Activated gamma-delta T cell (primary cell): ENCODE measurements at places on chromosomes 1 and 21.

- no peak for DNase-seq
Measured at GRCh38 chr21:37769656-37770055, 146.6 kb downstream of the KCNJ6 start.

DNA sequence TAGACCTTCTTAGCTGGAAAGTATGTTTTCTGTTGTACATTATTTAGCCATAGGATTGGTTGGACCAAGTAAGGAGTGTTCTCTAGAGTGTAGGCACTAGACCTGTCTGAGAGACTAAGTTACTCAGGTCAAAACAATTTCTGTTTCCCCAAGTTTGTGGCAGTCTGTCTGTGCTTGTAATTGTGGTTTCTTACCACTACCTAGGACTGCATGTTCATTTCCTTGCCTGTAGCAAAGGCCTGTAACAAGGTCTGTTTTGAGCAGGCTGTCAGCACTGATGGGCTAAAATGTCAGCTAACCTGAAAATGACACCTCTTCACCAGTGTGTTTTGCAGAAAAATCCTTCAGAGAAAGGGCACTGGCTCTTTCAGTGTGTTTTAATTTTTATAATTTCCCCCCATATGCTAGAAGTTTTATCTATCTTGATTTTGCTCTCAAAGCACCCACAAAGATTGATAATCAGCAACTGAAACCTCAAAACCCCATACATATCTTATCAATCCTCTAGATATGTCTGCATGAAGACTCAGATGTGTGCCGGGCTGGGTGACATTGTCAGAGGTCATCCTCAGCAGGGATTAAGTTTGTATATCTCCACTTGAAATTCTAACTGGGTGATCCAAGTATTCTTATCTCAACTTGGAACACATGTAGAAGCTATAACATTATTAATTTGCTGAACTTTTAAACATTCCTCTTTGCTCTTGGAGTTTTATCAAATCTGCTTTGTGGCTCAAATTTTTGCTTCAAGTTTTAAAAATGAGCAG is 50.7 kb upstream of the ST6GALNAC3 start:
- DNase-seq = no peak

DNA sequence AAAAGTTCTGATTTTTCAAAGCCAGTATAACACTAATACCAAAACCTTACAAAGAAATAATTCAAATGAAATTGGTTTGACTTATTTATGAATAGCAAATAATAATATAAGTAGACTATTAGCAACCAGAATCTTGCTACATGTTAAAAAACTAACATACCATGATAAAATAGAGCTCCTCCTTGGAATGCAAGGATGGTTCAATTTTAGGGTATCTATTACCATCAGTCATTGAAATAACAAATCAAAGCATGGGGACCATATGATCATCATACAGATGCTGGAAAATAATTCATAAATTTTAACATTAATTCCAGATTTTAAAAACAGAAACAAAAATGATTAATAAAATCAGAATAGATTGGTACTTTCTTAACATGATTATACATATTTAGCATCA is 66.3 kb downstream of the RRAGC start:
- DNase-seq = no peak

DNA sequence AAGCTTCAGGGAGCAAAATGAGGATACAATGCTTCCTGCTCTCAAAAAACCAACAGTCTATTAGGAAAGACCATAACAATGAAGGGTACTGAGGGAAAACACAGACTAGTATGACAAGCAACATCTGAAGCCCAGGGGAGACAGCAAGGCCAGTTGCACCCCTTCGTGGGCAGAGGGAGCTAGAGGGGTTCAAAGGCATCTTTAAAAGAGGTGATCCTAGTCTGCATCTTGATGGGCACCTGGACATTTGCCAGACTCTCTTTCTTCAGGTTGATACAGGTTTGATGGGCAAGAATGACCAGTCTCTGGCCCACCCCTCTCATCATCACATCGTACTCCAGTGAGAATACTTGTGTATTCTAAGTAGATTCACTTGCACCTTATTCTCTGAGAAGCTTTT is 177.7 kb downstream of the VAV3 start:
- DNase-seq = no peak

DNA sequence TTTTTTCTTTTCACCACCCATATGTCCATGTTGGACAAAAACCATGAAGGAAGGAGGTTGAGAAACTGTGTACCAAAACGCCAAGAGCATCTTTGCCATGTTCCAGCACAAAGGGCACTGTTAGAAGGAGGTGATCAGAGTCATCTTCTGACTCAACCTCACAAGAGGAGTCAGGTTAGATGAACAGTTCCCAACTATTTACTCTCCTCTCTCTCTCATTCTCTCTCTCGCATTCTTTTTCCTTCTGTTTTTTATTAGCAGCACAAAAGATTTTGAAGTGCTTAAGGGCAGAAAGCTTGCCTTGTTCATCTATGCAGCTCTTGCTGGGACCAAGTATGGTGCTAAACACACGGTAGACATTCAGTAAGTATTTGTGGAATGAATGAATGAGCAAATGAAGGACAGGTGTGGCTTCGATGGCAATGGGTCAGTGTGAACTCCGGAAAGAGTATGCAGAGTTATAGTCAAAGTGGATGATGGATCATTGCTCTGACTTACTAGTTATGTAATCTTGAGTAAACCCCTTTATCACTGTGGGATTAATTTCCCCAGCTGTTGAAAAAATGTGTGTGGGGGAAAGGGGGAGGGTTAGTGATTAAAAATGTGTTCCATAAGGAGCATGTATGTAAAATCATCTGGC is 33.9 kb downstream of the DDR2 start:
- DNase-seq = no peak

- no peak for DNase-seq
Measured at GRCh38 chr21:14259747-14260146, 43.8 kb downstream of the RBM11 start.

GRCh38 chr1:119358636-119359035 is 9.9 kb upstream of the HAO2 start:
- no peak for DNase-seq

DNA sequence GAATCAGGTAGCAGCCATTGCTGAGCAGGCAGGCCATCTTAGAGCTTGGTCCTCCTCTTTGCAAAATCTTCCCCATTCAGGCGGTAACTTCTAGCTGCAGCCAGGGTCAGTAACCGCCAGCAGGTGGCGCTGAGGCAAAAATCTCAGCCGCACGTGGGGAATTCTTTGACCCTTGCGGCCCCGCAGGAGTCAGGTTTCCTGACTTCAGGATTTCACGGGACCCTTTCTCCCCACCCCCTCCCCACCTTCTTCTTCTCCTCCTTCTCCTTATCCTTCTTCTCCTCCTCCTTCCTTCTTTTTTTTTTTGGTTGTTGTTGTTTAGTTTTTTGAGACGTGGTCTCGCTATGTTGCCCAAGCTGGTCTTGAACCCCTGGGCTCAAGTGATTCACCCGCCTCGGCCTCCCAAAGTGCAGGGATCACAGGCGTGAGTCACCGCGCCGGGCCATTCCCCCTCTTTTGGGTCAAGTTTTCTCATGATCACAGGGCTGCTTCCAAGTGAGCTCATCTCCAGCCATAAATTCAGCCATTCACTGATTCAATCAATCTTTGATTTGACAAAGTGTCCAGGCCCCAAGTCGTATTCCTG is 33.4 kb upstream of the TENT5B start:
- no peak for DNase-seq

- no peak for DNase-seq
Measured at GRCh38 chr1:152968248-152968647, 2.2 kb upstream of the SPRR4 start.

GRCh38 chr1:41314376-41315145 is 46.7 kb upstream of the FOXO6 start:
- no peak for DNase-seq

- DNase-seq = no peak
Measured at GRCh38 chr21:44758781-44759627, 42.6 kb downstream of the UBE2G2 start.

- DNase-seq = no peak
Measured at GRCh38 chr1:39275836-39276507, 71.5 kb downstream of the MACF1 start.

GRCh38 chr1:205593532-205593931 is 38.3 kb downstream of the ELK4 start:
- no peak for DNase-seq

DNA sequence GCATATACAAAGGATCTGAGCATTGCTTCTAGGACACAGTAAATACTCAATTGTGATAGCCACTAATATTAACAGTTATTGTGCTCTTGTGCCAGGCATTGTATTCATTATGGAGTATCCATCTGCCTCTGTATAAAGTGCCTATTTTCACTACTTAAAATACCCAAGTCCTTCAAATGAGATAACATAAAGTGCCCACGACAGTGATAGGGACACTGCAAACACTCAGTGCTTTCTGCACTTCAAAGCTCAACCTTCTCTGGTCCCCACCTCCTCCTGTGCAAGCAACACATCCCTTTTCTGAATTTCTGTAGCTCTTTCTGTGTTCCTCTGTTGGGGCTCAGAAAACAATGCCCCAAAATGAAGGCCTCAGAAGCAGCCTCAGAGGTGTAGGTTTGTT is 6.6 kb upstream of the DDAH1 start:
- no peak for DNase-seq

- no peak for DNase-seq
Measured at GRCh38 chr1:159177272-159177907, 6.0 kb downstream of the CADM3 start.

GRCh38 chr1:171344473-171344820 is 30.5 kb downstream of the FMO4 start:
- DNase-seq = no peak

DNA sequence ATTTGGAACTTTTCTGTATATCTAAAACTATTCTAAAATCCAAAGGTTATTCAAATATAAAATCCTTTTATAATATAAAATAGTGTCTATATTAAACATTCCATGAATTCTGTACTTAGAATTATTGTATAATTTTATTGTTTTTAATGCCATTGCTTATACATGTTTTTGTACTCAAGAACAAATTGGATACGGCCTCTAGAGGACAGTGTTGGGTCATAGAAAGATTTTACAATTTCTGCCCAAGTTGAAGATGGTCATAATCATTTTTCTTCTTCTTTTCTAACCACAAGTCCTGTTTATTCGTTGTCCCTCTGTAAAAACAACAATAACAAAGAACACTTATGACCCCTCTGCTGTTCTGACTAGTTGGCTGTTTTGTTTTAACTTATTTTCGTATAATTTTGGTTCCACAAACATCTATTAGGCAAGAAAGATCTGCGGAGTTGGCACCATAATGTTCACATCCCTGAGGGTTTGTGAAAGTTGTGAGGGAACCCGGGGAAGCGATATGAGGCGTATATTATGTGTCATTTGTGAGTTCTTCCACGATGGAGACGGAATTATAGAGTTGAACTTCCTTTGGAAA is 75.7 kb upstream of the KIF26B start:
- DNase-seq = no peak
